Activated CD4-positive, alpha-beta T cell treated with anti-CD3 and anti-CD28 coated beads, Interleukin-2, amount 50 U/mL, for 1 hour (primary cell): ENCODE measurements at places on chromosomes 3 and 15.

DNA sequence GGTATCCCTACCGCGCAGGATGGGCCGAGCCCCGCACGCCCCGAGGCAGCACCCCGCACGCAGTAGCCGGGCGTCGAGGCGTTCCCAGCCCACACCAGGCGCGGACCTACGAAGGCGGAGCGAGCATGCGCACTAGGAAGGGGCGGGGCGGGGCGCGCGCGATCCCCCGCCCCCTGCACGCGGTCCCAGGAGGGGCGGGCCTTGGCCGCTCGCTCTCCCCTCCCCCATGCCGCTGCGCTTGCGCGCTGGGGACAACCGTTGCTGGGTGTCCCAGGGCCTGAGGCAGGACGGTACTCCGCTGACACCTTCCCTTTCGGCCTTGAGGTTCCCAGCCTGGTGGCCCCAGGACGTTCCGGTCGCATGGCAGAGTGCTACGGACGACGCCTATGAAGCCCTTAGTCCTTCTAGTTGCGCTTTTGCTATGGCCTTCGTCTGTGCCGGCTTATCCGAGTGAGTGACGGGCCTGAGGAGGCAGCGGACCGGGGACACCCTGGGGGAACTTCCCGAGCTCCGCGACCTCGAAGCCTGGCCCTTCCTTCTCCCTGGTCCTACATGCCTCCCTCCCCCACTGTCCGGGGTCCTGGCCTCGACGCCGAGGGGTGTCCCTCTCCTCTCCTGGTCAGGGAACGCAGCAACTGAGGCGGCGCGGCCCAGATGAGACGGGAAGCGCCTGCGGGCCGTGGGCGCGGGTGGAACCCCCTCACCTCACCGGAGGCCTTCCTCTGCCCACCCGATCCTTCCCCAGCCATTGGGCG lies at the start of gene SPESP1:
Gene SPESP1 (plus strand): TSS at position 258 of the 755 bp plus-strand sequence. CDS start 129 bp downstream, at position 387.
- DNase-seq = peak; percentile 11

- DNase-seq = no peak
Observed at GRCh38 chr3:87488765-87489164, 212.4 kb upstream of the POU1F1 start.

GRCh38 chr3:20516311-20516710 lies 330.3 kb upstream of the SGO1 start:
- no peak for DNase-seq

DNA sequence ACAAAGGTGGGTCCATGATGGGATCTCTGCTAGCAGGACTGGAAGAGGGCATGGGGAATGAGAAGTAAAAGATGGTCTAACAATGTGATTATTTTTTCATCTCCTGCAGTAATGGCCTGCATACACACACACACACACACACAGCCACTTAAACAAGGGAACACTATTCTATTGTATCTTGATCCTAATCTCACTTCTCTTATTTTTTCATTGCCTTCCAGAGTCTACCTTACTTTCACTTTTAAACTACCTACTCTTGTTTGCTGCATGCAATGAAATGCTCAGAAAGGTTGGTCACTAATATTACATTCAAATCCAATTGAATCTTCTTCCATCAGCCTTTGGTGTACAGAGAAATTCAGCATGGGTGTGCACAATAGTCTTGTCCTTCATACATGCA lies 853.8 kb downstream of the IGSF11 start:
- DNase-seq = no peak

DNA sequence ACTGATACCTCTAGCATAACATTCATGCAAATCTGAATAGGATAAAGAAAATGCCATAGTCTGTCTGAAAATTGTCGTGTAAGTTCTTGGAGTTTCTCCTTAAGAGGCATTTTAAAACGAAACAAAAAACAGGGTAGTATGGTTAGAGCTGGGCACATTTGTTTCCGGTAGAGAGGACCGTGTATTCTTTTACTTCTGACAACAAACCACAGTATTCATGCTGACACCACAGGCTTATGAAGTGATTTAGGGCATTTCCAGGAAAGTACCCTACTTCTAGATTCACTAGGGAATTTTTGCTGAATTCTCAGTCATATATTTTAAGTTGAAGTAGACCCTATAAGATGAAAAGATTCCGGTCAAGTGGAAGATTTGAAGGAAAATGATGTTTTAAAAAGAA lies 541.3 kb downstream of the UNC13C start:
- no peak for DNase-seq

DNA sequence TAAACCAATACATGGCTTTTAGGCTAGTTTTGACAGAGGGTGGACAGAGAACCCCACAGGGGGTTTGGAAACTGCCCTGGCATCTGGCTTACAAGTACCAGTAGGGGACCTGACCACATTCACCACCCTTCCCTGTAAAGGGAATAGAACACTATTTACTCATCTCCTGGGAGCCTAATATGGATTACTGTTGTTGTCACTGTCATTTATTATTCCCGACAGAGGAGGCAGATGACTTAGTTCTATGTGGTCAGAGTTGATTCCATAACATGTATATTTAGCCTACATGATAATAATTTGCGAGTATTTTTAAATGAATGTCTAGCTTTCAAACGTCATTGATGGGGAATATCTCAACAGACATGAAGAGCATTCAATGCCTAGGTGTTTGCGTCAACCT lies 15.9 kb downstream of the ZBTB38 start:
- DNase-seq = no peak

DNA sequence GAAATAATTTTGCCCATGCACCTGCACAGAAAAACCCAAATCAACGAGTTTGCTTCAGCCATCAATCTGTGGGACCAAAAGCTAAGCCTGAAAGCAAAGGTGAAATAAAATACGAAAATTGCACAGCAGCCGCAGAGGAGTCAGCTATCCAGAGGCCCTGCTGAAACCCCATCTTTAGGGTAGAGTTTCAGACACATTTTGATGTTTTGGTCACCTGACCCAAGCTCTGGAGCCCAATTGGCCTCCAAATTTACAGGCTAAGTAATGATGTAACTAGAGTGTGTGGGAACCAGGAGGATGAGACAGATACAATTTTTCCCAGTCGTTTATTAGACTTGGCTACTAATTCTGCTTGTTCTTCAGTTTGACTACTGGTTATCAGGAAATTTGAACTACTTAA lies 308.6 kb upstream of the ATP11B start:
- DNase-seq = no peak

DNA sequence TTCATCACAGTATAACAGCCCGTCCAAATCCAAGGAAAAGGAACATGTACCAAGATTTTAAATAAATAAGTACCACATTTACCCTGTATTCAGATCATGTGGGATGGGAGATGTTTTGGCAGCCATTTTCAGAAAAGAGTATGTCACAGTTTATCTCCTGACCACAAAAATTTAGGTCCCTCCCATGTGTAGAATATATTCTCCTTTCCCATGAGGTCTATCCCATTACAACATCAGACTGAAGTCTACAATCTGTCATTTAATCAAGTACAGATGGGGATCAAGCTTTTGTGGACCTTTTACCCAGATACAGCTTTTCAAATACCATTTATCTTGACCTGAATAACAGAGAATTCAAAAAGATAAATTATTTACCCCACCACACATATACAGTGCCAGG lies 444.5 kb downstream of the PLOD2 start:
- DNase-seq = no peak

- DNase-seq = no peak
Observed at GRCh38 chr3:28615971-28616370, 267.3 kb upstream of the AZI2 start.

DNA sequence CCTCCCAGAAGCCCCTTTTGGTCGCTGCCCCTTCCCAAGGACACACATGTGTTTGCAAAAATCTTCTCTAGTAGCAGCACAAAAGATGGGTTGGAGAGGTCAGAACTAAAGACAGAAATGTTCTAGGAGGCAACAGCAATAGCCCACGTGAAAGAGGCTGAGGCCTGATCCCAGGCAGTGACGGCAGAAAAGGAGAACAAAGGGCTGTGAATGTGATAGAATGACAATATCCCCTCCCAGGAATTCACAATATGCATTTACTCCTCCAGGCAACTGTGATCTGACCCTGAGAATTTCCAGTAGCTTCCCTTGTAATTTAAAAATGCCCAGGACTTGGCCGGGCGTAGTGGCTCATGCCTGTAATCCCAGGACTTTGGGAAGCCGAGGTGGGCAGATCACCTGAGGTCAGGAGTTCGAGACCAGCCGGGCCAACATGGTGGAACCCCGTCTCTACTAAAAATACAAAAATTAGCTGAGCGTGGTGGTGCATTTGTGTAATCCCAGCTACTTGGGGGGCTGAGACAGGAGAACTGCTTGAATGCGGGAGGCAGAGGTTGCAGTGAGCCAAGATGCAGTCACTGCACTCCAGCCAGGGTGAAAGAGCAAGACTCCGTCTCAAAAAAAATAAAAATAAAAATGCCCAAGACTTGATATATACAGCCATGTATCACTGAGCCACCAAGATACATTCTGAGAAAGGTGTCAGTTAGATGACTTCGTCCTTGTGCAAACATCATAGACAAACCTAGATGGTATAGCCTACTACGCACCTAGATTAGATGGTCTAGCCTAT lies 43.6 kb upstream of the PIAS1 start:
- DNase-seq = no peak

DNA sequence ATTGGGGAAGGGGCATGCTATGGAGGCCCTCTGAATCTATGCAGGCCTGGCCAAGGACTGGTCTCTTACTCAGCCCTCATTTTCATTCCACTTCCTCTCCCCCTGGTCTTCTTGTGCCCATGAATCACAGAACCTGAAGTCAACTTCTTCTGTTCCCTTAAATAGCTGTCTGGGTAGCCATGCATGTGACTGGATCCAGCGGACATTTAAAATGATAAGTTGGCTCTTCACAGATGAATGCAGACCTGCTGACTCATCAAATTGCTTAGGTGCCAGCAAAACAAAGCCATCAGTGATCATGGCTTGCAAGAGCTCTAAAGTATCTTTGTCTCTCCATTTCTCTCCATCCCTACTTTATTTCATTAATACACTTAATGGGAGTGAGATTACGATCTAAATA lies 90.1 kb upstream of the CADPS start:
- DNase-seq = no peak

DNA sequence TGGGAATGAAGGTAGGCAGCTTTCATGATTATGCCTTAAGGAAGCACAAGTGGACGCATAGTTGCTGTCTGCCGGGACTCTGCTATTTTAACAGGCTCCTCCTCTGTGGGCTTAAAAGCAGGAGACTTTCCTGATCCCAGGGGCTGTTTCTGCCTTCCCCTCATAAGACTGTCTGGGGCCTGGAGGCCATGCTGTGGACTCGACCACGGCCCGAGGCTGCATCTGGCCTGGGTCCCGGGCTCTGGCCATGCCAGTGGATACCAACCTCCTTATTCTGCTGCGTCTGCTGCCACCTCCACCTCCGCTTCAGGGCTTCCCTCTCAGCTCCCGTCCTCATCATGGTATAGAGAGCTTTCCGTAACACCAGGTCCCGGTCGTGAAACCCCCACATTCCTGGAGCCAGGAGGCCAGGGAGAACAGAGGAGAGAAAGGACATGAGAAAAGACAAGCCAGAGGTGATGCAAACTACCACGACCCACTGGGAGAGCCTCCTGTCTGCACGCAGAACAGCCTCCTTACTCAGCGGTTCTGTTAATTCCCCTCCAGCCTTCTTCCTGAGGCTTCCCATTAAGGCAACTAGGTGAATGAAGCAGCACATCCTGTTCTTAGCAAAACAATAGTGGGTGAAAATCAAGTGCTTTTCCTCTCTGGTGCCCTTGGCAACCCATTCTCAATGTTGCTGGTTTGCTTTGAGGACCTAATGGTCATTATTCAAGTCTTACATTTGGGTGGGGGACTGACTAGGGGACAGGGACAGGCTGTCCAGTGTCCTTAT lies 200.5 kb downstream of the KLF13 start:
- DNase-seq = no peak

DNA sequence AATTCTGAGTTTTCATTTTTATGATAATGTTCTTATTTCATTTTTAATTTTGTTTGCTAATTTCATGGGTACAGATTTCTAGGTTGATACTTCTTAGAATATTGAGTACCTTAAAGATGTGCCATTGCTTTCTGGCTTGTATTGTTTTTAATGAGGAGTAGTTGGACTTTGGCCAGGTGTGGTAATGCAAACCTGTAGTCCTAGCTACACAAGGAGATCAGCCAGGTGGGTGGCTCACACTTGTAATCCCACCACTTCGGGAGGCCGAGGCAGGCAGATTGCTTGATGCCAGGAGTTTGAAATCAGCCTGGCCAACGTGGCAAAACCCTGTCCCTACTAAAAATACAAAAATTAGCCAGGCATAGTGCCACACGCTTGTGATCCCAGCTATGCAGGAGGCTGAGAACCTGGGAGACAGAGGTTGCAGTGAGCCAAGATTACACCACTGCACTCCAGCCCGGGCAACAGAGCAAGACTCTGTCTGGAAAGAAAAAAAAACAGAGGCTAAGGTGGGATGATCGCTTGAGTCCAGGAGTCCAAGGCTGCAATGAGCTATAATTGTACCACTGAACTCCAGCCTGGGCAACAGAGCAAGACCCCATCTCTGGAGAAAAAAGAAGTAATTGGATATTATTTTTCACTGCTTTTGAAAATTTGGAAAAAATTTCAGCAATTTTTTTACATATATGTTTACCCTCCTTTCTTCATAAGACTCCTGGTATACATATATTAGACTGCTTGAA lies 198.0 kb downstream of the ALCAM start:
- DNase-seq = no peak

DNA sequence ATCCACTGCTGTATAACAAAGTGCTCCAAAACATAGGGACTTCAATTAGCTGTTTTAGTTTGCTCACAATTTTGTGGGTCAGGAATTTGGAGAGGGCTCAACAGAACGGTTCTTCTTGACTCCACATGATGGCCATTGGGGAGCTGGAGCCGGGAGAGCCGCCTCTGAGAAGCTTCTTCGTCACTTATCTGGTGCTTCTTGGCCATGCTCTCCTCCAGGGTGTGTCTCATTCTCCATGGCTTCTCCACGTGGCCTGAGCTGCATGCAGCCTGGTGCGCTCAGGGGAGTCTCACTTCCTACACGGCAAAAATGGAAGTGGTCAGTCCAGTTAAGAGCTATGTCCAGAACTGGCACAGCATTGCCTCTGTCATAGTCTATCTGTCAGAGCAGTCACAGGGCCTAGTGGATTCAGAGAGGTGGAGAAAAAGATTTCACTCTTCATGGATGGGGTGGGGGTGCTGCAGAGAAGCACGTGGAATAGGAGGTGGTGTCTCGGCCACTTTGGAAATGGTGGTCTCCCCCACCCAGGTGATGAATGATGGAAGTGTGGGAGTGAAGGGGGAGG lies 26.3 kb upstream of the PRR23E start:
- no peak for DNase-seq

- no peak for DNase-seq
Observed at GRCh38 chr3:15284121-15284889, 48.1 kb downstream of the SH3BP5 start.

DNA sequence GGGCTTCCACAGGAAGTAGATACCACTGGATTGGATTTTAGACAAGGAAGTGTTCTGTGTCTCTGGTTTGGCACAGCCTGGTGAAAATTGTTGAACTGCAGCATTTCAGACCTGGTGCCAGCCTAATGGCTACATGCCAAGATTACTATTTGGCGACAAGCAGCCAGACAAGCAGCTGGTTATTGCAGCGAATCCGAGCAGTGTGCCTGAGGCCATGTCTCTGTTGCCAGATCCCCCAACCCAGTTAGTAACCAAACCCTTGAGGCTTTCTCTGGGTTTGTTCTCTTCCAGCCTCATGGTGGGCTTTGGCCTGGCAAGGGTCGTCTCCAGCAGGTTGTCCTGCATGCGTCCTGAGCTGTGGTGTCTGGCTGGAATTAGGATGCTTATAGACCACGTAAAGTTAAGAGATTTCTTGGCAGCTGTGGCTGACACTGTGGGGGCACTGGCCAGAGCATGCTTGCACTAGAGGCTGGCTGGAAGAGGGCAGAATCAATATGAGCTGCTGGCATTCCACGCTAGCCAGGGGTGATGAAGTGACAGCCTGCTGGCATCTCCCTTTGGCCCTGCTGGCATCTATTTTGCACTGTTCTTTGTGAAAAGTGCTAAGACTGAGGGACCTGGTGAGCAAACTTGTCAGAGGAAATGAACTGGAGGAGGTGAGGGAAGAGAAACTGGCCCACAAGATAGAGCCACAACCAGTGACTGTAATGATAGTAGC lies 172.6 kb downstream of the RBMS3 start:
- DNase-seq = no peak
